Activated naive CD8-positive, alpha-beta T cell treated with anti-CD3 and anti-CD28 coated beads for 36 hours (primary cell): ENCODE measurements at places on chromosomes 5 and 9.

DNA sequence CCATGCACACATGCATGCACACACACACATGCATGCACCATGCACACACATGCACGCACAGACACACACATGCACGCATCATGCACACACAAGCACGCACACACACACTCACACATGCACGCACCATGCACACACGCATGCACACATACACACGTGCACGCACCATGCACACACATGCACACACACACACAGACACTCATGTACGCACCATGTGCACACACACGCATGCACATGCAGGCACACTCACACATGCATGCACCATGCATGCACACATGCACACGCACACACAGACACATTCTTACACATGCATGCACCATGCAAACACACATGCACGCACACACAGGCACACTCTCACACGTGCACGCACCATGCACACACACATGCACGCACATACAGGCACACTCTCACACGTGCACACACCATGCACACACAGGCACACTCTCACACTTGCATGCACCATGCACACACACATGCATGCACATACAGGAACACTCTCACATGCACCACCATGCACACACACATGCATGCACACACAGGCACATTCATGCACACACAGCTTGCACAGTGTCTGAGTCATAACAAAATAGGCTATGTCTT, 117.5 kb downstream of the TENT4A start:
- no peak for DNase-seq
- peaks cover 6% of the 10 kb centered on the region for H3K27me3 ChIP-seq

DNA sequence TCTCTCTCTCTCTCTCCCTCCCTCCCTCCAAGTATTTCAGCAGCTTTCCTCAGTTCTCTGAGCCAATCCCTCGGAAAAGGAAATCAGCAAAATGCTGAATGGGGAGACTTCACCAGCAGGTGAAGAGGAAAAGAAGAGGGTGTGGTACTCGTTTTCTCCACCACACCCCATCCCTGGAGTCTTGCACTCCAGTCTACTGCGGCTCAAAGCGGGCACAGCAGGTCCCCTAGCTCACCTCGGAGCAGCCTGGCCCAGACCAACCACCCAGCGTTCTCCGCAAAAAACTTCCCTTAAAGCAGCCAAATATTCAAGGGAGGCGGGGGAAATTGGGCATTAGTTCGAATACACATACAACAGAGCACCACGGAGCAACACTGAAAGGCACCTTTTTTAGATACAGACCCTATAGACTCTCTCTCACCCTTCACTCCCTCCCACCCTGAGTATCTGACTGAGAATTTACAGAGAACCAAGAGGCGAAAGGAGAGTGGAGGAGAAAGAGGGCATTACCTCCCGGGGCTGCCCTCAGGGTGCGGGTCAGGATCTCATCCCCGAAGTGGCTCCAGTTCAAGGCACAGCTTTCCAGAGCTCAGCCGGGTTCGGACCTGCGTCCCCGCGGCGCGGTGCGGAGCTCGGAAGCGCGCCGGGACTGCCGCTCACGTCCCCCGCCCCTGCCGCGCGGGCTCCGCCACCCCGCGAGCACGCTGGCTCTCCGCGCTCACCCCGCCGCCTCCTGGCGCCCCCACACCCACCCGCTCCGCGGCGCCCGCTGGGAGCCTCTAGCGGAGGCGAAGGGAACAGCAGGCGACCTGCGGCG, 1638.5 kb upstream of the C9orf72 start:
- no peaks in the 10 kb centered on the region for H3K36me3 ChIP-seq
- H3K4me1 ChIP-seq: peaks cover 8% of the 10 kb centered on the region
- H3K27me3 ChIP-seq: peaks cover 60% of the 10 kb centered on the region
- peak; percentile 70 for DNase-seq
- H3K4me3 ChIP-seq: no peak overlapping the region

DNA sequence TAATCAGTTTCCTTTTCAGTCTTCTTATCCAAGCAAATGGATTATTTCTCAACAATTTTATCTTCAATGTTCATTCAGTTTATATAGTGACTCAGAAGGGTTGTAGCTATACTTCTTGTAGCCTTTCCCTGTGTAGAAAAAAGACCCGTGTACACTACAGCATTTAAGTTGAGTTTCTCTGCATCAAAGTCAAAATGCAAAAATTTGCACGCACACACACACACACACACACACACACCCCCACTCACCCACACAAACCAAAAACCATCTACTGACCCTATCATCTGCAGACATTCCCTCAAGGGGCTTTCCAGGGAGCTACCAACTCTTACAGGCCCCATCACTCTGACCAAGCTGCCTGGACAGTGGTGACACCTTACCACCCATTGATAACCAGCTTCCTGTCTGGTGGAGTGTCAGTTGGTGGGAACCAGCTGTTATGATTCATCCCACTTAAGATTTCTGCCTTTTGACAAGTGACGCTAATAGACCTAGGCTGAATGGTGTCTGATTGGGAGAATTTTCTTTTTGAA, 12.2 kb upstream of the ELL2 start:
- peaks cover 9% of the 10 kb centered on the region for H3K27me3 ChIP-seq
- peaks cover 2% of the 10 kb centered on the region for H3K4me1 ChIP-seq
- H3K4me3 ChIP-seq: no peak overlapping the region
- no peak for DNase-seq

DNA sequence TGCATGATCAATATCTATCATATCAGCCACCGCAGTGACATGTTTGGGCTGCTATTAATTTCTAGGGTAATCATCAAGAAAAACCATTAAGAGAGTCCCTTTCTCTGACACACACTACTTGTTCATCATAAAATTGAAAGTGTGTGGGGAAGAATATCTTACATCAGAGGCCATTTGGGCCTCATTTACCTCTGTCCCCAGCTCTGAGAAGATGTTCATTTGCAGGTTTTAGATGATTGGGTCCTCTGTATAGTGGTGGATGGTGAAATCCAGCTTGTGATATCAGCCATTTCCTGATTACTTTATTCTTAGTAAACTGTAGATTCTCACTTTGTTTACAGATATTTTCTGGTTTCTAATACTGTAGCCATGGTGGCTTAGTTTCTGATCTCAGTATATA, 29.8 kb upstream of the PJA2 start:
- DNase-seq: no peak
- H3K27me3 ChIP-seq: no peaks in the 10 kb centered on the region
- H3K36me3 ChIP-seq: no peaks in the 10 kb centered on the region
- H3K4me3 ChIP-seq: no peak overlapping the region
- no peak overlapping the region for H3K27ac ChIP-seq

DNA sequence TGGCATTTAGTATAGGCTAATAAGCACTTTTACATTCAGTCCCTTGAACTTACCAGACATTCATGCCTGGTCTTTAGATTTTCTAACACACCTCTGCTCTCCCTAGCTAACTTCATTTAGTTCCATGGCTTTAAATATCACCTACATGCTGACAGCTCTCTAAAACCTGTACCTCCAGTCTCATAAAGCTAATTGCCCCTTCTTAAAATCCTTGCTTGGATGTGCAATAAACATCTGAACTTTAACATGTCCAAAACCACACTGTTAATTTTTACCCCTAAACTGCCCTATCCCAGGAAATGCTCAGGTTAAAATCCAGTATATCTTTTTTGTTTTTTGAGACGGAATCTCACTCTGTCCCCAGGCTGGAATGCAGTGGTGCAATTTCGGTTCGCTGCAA, 139.8 kb downstream of the CPLANE1 start:
- H3K27me3 ChIP-seq: no peaks in the 10 kb centered on the region
- H3K36me3 ChIP-seq: peaks cover 51% of the 10 kb centered on the region
- no peak overlapping the region for H3K4me3 ChIP-seq
- DNase-seq: no peak
- H3K27ac ChIP-seq: no peak overlapping the region

- H3K36me3 ChIP-seq: no peaks in the 10 kb centered on the region
- H3K4me1 ChIP-seq: no peaks in the 10 kb centered on the region
- no peaks in the 10 kb centered on the region for H3K27me3 ChIP-seq
- DNase-seq: no peak
- H3K27ac ChIP-seq: no peak overlapping the region
Observed at GRCh38 chr5:162888268-162888667, 549.1 kb upstream of the CCNG1 start.

DNA sequence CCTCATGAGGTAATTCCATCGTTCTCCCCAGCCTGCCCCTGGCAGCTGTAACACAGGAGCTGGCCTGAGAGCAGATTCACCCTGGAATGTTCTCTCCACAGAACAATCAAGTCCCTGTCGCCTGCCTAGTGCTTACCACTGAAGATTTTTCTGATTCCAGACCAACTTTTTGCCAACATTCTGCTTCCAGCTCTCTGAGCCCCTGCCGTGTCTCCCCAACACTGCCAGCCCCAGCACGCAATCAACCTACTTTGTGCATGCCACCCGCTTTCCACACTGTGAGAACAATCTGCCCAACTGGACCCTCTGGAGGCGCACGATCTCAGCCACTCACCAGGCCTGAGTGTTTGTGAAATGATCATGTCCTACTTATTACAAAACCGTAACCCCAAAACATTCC, 62.6 kb downstream of the PSMB7 start:
- peaks cover 13% of the 10 kb centered on the region for H3K36me3 ChIP-seq
- DNase-seq: no peak
- H3K4me3 ChIP-seq: no peak overlapping the region
- H3K27me3 ChIP-seq: no peaks in the 10 kb centered on the region

DNA sequence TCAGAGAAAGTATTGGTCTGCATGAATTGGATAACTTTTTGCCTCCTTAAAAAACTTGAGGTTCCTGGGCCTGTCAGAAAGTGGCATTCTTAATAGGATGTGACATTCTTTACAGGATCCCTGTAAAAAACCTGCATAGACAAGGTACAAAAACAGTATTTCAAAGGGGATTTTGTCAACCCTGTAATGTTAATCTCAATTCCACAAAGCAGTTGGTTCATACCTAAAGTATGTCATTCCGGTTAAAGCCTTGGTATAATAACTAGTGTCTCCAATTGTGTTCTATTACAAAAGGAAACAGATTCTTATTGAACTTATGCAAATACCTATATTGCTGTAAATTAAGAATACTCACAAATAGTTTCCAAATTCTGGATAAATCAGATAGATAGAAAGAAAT, 169.7 kb downstream of the CDH10 start:
- no peaks in the 10 kb centered on the region for H3K27me3 ChIP-seq
- H3K4me1 ChIP-seq: no peaks in the 10 kb centered on the region
- H3K4me3 ChIP-seq: no peak overlapping the region
- H3K27ac ChIP-seq: no peak overlapping the region
- no peak for DNase-seq

- H3K36me3 ChIP-seq: no peaks in the 10 kb centered on the region
- H3K27me3 ChIP-seq: no peaks in the 10 kb centered on the region
- no peak overlapping the region for H3K4me3 ChIP-seq
- DNase-seq: no peak
- no peak overlapping the region for H3K27ac ChIP-seq
Observed at GRCh38 chr9:12813533-12813932, 38.7 kb downstream of the LURAP1L start.

DNA sequence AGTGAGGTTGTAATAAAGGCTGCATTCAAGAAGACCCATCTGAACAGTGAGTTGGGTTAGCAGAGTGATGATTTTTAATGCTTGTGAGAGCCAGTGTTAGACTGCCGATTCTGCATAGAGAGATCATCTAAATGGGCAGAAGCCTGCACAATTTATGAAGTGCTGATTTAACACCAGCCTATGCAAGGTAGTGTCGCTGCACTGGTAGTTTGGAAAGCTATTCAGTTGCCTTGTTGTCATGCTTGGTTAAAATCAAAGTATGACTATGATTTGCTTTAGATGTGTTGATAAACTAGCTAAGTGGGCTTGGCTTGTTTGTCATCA, 379 bp upstream of the LRRTM2 start:
- no peak for DNase-seq
- H3K4me1 ChIP-seq: peaks cover 8% of the 10 kb centered on the region
- H3K36me3 ChIP-seq: no peaks in the 10 kb centered on the region
- peaks cover 51% of the 10 kb centered on the region for H3K27me3 ChIP-seq

DNA sequence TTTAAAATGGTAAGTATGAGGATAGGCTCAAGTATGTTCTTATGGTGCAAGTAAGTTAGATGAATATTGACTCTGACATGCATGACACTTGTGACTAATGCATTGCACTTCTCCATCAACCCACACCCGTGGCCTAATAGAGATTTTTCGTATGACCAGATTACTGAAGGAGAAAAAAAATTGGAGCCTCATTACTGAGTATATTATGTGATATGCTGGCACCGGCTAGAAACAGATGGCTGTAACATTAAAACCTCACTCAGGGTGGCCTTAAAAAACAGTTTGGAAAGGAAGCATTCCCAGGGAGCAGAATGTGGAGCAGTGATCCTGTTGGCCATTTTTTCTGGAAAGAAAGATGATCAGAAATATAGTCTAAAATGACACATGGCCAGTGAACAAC, 766.4 kb downstream of the PRELID2 start:
- no peak for DNase-seq
- no peaks in the 10 kb centered on the region for H3K36me3 ChIP-seq
- no peaks in the 10 kb centered on the region for H3K27me3 ChIP-seq
- H3K4me3 ChIP-seq: no peak overlapping the region
- no peaks in the 10 kb centered on the region for H3K4me1 ChIP-seq

GRCh38 chr5:107894361-107894760, 223.6 kb upstream of the EFNA5 start:
- no peaks in the 10 kb centered on the region for H3K27me3 ChIP-seq
- no peak for DNase-seq
- H3K4me3 ChIP-seq: no peak overlapping the region
- peaks cover 4% of the 10 kb centered on the region for H3K4me1 ChIP-seq

GRCh38 chr9:89743216-89743572, 138.4 kb downstream of the GADD45G start:
- peak overlapping the region; percentile 84 for H3K27ac ChIP-seq
- H3K4me3 ChIP-seq: peak overlapping the region; percentile 19
- H3K27me3 ChIP-seq: no peaks in the 10 kb centered on the region
- no peaks in the 10 kb centered on the region for H3K36me3 ChIP-seq

GRCh38 chr9:126386088-126386487, 59.5 kb downstream of the MVB12B start:
- DNase-seq: no peak
- no peaks in the 10 kb centered on the region for H3K27me3 ChIP-seq
- H3K4me1 ChIP-seq: peaks cover 13% of the 10 kb centered on the region
- no peaks in the 10 kb centered on the region for H3K36me3 ChIP-seq
- H3K27ac ChIP-seq: no peak overlapping the region

DNA sequence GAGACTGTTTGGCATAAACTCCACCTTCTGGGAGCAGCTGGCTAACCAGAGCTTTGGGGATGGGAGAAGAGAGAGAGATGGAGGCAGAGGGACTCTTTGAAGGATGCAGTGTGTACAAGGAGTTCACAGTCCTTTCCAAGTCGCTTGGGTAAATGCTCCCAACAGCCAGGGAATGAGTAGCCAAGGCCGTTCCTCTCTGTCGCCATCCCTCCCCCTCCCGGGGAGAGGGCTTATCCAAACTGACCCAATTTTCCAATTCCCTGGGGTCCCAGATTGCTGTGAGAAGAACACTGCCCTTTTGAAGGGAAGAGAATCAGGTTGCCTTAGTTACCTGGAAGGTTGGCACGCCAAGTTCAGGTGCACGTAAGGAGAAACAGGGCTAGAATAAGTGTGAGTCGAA, 7.9 kb downstream of the WWC1 start:
- DNase-seq: no peak
- H3K4me3 ChIP-seq: no peak overlapping the region
- no peak overlapping the region for H3K27ac ChIP-seq
- no peaks in the 10 kb centered on the region for H3K36me3 ChIP-seq
